ENCODE measurements at places on chromosomes 2 and 18. TPM values are rescaled to one million over a fixed set of nuclear protein-coding genes. Genes with fewer than 3 reads are reported as not detected.

GRCh38 chr2:36680012-36680411 lies 16.5 kb upstream of the VIT start:
- DNase-seq = no peak

GRCh38 chr2:75222527-75222926 lies 23.2 kb upstream of the TACR1 start:
- no peak for DNase-seq

- no peak for DNase-seq
Measured at GRCh38 chr2:39517622-39518021, 80.5 kb upstream of the MAP4K3 start.

- DNase-seq = no peak
Measured at GRCh38 chr2:170822290-170823087, 5.8 kb downstream of the GAD1 start.

- no peak for DNase-seq
Measured at GRCh38 chr2:16713011-16713423, 47.4 kb upstream of the CYRIA start.

DNA sequence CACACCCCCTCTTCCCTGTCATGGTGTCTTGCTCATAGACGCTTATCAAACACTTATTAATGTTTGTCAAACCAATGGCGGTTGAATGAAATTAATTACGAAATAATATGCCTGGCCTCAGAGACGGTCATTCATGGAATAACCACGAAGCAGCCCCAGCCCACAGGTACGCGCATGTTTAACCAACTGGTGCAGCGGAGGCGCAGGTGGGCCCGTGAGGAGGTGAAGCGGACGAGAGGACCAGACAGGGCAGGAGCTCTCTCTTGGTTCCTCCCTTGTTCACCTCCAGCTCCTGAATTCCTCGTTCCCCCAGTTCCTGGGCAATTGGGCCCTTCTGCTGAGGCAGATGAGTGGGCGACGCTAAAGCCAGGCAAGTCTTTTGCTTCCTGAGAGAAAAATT lies 169.8 kb downstream of the TNS1 start:
- no peak for DNase-seq

The GREB1L gene
- polyA plus RNA-seq = 14.2 TPM

The REEP1 gene
- 54.4 TPM for polyA plus RNA-seq

The ABCG5 gene
- polyA plus RNA-seq = not detected

The VIT gene
- polyA plus RNA-seq = 4.6 TPM
